ENCODE measurements at places on chromosomes 2 and 18.

- no peak for DNase-seq
Measured at GRCh38 chr2:165872101-165872791, 78.2 kb upstream of the GALNT3 start.

GRCh38 chr2:68000170-68000825 is 62.5 kb downstream of the C1D start:
- no peak for DNase-seq

DNA sequence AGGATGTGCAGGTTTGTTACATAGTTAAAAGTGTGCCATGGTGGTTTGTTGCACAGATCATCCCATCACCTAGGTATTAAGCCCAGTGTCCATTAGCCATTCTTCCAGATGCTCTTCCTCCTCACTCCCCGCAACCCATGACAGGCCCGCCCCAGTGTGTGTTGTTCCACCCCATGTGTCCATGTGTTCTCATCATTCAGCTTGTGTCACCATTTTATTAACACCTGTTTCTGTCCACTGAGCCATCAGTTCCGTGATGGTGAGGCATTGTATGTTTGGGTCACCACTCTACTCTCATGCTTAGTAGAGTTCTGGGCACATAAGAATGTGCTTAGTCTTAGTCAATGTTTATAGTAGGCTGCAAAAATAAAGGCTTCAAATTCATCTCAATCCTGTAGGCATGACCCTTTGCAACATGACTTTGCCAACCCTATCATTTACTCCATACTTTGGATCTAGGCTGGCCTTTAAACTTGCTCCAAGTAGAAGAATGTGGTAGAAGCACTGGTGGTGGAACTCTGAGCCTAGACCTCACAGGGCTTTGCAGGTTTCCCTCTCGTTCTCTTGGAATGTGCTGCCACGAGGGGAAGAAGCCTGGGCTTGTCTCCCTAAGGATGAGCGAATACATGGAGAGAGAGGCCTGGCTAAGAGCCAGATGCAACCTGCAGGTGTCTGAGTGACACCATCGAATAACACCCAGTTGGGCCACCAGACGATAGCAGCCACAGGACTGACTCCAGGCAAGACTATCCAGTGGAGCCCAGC is 161.5 kb downstream of the NAPG start:
- DNase-seq: no peak

- DNase-seq: peak; percentile 65
Measured at GRCh38 chr2:12452185-12452584, 264.6 kb upstream of the TRIB2 start.

- peak; percentile 75 for DNase-seq
Measured at GRCh38 chr2:16425462-16426336, 239.9 kb downstream of the CYRIA start.

DNA sequence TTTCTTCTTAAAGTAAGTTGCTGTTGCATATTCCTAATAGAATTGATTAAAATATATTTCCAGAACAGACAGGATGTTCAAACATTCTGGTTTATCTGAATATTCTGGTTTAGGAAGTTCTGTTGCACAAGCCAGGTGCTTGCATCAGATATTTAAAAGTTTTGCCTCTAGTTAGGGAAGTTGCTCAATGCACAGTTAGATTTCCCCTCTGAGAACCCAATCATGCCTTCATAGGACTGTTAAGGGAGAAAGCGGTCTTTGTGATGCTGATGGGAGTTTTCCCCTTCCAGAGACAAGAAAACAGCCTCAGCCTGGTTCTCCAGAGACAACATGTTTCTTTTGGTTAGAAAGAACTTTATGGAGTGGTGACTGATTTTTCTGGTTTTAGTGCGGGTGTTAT is 65.6 kb upstream of the REV1 start:
- DNase-seq: no peak

GRCh38 chr2:212994976-212995375 is 156.4 kb downstream of the IKZF2 start:
- DNase-seq: no peak

GRCh38 chr2:19667085-19667484 is 234.7 kb downstream of the TTC32 start:
- peak; percentile 41 for DNase-seq

- DNase-seq: no peak
Measured at GRCh38 chr2:19575641-19576040, 217.2 kb upstream of the OSR1 start.

DNA sequence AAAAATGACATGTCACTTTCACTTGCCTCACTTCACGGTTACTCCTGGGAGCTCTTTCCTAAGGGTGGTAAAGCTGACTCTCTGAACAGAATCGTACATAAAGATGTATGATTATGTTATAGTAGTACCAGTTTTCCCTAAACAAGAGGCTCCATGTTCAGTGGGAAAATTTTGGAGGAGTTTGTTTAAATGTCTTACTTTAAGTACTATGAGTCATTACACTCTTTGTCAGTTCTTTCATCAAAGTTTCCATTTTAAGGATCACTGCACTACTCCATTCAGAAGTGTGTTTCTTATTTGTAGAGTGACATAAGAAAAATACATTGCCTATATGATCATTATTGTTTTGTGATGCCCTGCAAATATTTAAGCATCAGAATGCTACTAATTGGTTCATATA is 121.1 kb upstream of the FIGN start:
- no peak for DNase-seq

DNA sequence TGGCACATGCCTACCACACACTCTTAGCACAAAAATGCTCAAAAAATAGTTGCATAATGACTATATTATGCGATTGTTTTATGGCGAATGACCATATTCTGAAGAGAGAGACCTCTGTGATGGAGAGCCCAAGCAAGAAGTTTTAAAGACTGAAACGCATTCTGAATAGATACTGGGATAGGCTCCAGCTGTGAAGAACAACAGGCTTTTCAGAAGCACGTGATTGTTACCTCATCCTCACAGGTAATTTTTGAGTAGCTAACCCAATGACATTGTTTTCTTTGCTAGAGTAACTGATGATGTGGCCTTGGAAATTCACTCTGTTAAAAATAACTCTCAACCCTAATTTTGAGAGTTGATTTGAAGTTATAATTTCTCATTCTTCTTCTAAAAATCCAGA is 2.0 kb upstream of the DDX18 start:
- DNase-seq: no peak

- DNase-seq: no peak
Measured at GRCh38 chr2:111944531-111945210, 46.3 kb downstream of the MERTK start.

DNA sequence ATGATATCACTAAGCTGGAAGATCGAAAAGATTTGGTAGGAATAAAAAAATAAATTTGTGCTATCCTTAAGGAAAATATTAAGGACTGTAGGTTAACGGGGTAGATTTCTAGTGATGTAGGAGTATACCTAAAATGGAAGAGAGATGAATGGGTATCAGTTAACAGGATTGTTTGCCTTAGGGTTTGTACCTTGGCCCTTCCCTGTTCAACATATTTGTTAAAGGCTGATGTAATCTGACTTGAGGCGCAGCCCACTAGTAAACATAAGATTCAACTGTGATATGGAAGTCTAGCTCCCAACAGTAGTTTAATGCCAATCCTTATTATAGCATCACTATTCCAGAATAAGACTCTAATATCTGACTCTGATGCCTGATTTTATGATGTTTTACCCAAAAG is 685.2 kb downstream of the DCC start:
- no peak for DNase-seq

GRCh38 chr2:200028998-200029397 is 73.6 kb downstream of the MAIP1 start:
- peak; percentile 37 for DNase-seq

GRCh38 chr2:214533541-214533940 is 122.7 kb downstream of the VWC2L start:
- DNase-seq: peak; percentile 5

DNA sequence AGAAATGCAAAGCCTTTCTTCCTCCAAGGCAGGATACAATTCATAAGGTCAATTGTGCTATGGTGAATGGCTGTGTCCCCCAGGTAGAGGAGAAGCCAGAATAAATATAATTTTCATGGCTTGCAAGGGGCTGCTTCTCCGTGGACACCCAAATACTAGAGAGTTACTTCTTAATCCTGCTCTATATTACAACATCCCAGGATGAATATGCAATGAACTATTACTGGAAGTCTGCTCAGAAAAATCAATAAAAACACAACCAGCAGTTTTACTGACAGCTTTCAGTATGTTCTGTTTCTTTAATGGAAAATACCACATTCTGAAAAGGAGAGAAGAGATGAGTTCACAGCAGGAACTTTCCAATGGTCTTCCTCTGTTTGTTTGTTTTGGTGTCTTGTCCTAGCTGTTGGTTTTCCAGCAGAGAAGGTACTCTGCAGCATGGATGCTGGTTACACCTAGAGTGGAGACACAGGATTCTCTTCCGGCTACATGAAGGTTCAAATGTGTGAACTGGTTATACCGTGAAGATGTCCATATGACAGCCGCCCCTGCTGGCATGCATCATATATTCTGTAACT is 213.0 kb downstream of the PID1 start:
- no peak for DNase-seq

- no peak for DNase-seq
Measured at GRCh38 chr2:172246649-172247048, 143.9 kb upstream of the DLX2 start.

GRCh38 chr2:71452565-71452964 is 796 bp upstream of the DYSF start:
- peak; percentile 81 for DNase-seq

DNA sequence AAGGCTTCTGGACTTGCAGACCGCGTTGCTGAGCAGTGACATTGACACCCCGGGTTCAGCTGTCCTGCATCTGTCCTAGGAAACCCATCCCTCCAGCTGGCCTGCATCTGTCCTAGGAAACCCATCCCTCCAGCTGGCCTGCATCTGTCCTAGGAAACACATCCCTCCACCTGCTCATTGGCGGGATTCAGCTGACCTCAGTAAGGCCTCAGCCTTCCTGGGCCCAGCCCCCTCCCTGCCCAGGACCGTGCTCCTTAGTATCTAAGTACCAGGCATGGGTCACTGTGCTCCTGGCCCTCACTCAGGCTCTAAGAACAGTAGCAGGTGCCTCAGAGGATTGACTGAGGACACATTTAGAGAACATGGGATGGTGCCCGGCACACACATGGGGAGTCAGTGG is 1.2 kb downstream of the MLPH start:
- peak; percentile 55 for DNase-seq

DNA sequence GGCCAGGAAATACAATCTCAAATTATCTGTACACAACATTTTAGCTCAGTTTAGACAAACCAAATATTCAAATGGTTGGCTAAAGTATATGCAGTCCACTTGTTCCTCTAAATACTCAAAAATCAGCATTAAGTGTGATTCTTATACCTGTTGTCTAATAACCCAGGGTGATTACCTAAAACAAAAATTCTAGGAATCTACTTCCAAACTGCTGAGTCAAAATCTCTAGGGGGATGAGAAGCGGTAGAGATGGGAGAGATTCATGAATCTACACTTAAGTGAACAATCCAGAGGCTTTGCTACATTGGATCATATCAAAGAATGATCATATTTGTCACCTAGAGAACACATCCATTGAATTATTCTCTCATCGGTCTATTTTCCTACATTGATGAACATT is 420.9 kb upstream of the PKDCC start:
- DNase-seq: no peak

DNA sequence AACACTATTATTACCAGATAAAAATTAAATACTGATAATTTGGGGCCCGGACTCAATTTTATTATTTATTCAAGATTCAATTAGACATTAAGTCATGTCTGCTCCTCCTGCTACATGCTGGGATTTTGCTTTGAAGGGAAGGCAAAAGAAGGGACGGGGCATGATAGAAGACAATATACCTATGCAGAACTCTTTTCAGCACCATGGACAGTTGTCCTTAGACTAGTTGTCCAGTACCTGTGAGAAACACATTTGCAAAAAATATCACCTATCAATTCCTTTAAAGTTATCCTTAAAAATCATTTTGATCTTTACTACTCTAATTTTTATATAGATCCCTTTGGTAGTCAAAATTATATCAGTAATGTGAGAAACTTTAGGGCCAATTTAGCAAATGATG is 100.2 kb upstream of the SULT1C3 start:
- peak; percentile 60 for DNase-seq

DNA sequence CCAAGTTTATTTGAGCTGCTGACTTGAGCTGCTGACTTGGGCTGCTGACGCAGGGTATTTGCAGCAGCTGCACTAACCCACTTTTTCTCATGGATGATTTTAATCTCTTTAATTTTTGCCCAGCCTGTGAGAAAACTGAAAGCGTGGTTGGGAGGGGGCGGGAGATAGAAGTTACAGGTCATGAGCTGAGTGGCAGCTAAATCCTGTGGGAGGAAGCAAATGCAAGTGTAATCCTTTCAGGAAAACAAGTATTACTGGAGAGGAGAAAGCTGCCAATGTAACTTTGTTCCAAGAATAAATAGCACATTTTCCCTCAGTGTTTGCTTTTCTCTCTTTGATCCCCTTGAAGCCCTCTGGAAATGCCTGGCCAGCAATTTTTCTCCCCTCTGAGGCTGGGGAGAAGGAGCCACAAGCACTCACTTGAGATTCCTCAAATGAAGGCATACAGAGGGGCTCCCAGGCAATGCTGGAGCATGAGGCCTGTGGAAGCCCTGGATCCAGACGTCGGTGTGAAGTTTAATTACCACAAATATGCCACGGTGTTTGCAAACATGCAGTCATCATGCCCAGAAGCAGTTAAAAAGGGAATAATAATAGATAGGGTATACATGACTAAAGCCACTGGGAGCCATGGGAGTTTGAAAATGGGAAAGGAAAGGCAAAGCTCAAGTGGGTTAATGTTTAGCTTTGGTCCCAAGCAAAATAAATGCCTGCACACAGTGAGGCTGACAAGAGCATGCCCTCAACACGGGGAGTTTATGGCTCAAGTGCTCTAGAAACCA is 10.4 kb upstream of the EVA1A start:
- peak; percentile 87 for DNase-seq

- DNase-seq: no peak
Measured at GRCh38 chr2:101802329-101802728, 104.8 kb downstream of the MAP4K4 start.

GRCh38 chr2:88627856-88628570 is 749 bp upstream of the EIF2AK3 start:
- peak; percentile 92 for DNase-seq

DNA sequence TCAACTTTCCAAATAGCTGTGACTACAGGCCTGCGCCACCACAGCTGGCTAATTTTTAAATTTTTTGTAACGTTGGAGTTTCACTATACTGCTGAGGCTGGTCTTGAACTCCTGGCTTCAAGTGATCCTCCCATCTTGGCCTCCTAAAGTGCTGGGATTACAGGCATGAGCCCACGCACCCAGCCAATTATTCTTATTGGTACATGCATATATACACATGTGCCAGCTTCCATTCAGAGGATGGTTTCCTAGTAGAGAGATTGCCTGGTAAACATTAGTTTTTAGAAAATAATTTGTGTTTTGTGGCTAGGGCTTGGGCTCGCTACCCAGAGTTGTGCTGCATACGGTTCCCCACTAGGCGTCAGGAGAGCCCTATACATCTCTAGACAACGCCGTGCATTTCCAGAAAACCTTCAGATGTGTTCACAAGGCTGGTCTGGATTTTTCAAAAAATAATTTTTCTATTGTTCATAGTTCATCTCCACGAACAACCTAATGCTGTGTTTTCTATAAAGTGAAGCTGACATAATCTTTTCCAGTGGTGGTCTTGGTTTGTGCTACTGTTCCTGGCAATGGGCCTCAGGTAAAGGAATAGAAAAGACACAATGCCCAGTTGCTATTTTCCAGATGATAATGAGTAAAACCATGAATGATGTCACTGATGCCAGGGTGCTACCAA is 14.6 kb upstream of the AFG3L2 start:
- DNase-seq: peak; percentile 86

GRCh38 chr2:195863564-195863963 is 205.1 kb downstream of the DNAH7 start:
- no peak for DNase-seq

Data from tongue (tissue), 3 donors.